ENCODE measurements at places on chromosomes 7 and 10.

GRCh38 chr7:17009007-17009719 lies 127.4 kb upstream of the AGR3 start:
- peak; percentile 70 for DNase-seq

DNA sequence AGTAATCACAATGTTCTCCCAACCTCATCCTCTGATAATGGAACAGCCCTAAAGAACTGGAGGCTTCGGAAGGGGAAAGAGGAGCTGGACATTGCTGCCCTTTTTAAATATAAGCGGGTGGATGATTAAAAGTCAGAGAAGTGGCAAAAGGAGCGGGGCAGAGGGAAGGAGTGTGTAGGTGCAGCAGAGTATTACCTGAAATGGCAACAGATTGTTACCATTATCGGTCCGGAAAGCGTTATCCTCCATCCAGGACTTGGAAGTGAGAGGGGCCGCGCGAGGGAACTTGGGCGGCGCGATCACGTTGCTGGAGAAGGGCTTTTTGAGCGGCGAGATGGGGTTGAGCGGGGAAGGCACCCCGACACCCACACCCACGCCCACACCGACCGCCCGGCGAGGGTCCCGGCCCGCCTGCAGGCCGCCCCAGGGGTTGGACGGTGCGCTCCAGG lies 51.7 kb downstream of the CPEB3 start:
- no peak for DNase-seq

DNA sequence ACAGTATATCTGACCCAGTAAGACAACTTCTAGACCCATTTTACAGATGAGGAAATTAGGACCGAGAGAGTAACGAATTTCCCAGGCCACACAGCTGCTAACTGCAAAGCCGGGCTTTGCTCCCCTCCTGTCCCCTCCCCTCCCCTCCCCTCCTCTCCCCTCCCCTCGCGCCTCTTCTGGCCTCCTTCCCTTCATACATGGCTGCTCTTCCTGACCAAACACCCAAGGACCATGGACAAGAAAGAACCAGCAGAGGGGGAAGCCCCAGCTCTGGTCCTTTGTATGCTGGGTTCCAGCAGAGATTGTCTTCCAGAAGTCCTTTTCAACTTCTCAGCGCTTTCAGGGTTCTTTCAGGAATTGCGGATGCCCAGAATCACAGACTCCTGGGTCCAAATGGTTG lies 3.6 kb upstream of the TMEM72 start:
- DNase-seq = no peak

GRCh38 chr10:14408139-14408538 lies 77.4 kb upstream of the FRMD4A start:
- DNase-seq = no peak

GRCh38 chr10:78718032-78718572 lies 350.7 kb upstream of the ZMIZ1 start:
- DNase-seq = no peak
